ENCODE measurements at places on chromosomes 2 and 18.

GRCh38 chr2:237569041-237569440 is 2.7 kb downstream of the PRLH start:
- DNase-seq, result no peak

DNA sequence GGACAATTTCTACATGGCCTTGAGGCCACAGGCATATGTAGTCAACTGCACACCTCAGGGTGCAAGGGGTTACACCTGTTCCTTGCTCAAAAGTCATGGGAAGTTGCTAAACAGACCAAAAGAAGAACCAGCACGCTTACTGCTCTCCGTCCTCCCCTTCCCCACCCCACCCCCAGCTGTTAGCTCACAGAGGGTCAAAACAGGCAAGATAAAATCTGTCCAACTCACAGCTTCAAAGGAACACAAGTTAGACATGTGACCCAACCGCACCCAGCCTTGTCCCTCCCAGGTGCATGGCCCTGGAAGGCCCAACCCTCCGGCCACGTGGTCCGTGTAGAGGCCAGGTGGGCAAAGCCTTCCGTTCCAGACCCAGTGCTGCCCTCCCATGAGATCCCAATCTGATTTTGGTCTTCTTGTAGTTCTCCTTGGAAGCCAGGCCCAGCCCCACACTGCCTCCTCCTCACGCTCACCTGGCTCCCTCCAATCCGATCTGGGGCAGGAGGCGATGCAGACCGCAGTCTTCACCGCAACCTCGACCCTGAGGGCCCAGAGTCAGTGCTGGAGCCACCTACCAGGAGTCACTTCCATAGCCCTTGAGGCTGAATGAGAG is 14.5 kb upstream of the ASPRV1 start:
- DNase-seq, result no peak

DNA sequence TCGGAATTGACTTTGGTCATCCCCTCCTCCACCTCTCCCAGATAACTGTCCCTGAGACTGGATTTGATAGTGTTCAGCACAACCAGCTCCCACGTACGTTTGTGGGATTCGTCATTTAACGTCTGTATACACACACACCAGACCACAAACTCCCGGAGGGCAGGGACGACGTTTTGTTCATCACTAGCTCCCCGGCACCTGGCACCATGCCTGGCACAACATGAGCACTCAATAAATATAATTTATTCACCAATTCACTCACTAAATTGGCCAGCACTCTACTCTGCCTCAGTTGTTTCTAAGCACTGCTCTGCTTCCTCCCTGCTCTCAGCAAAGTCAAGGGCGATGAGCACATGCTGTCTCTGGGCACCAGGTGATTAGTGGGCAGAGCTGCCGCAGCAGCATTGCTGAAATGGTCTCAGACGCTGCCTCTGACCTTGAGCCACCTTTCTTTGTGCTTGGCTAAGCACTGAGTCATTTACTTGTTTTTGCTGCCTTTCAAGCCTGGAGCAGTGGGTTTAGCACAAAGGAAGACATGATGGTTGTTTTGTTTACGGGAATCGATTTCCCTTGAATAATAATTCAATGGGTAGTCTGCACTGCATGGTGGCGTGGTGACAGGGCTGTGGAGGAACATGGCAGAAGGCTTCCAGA is 19.3 kb upstream of the LOXHD1 start:
- DNase-seq, result no peak

DNA sequence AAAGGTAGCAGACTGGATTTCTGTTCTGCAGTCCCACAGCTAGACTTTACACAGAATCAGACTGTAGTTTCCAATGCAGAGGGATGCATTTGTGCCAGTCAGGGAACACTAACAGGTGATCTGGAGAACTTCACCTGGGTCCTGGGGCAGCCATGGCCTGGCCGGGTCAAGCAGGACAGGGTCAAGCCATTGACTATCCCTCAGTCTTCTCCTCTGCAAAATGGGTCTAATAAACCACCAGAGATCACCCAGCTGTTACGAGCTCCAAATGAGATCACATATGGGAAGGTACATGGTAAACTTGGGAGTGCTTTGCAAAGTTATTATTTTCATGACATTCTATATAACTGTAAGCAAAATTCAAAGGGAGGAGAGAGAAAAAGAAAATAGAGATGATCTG is 294.1 kb downstream of the CDCA7 start:
- no peak for DNase-seq

GRCh38 chr2:88765154-88765888 is 73.8 kb downstream of the RPIA start:
- DNase-seq, result peak; percentile 44

DNA sequence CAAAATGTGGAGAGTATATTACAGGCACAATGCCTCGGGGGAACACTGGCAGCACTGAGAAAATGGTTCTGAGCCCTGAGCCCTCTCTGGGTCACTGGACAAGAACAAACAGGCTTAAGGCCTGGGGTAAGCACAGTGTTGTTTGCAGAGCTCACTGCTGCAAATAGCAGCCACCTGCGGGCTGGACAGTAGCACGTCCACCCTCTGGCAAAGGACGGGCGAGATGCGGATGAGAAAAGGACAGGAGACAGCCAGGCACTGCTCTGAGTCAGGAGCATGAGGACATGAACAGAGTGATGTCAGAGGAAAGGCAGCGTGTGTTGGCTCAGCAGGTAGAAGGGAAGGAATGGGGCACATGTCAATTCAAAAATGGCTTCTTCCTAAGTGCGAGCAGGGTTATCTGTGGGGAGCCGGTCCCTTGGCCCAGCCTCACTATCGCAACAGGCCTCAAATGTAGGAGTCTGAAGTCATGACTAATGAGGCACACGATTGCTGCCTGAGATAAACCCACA is 25.9 kb upstream of the NEB start:
- no peak for DNase-seq

DNA sequence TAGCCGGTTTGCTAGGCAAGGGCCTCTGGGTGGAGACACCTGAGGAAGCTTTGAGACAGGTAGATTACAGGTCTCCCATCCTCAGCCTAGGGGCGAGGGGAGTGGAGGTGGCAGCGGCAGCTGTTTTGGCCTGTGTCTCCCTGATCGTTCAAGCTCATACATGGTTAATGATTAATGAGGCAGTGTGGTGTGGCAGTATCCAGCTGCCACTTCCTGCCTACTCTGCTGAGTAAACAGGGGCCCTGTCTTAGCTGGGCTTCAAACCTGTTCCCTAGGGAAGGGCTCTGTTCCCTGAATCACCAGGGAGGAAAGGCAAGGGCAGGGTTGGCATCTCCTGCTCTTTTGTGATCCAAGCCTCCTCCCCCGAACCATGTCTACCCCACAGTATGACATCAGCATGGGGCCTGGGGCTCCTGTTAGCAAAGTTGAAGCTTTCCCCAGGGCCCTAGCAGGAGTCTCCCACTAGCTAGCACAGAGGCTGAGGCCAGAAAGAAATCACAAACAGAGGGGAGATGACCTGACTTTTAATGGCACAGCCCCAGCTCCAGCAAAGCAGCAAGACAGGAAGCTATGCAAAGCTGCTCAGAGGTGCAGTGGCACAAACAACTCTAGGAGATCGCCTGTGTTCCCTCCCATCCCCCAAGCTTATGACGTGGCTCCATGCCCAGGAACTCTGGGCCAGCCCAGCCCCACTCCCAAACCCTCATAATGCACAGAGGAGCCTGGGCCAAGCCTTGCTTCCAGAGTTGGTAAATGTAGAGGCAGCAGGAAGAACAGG is 3.7 kb upstream of the TUBA4B start:
- DNase-seq, result no peak
